ENCODE measurements at places on chromosomes 1 and 21. TPM values are rescaled to one million over a fixed set of nuclear protein-coding genes. Genes with fewer than 3 reads are reported as not detected.

Gene S100A2
- total RNA-seq, result 0.96 TPM

Gene LCE6A
- total RNA-seq, result not detected

Gene NIBAN1
- total RNA-seq, result 60.8 TPM

Gene SELE
- total RNA-seq, result not detected

Gene LRRN2
- not detected for total RNA-seq

Gene NOS1AP
- total RNA-seq, result not detected

Gene CFHR4
- total RNA-seq, result not detected

Gene RTCA
- total RNA-seq, result 67.4 TPM

Gene AADACL4
- not detected for total RNA-seq

Gene RNF186
- total RNA-seq, result not detected

Gene TDRD5
- not detected for total RNA-seq

Gene PDC
- not detected for total RNA-seq

Gene LDLRAD1
- total RNA-seq, result not detected

Gene LEMD1
- 1.8 TPM for total RNA-seq

Gene SLAMF7
- 126 TPM for total RNA-seq

Gene CD52
- 951 TPM for total RNA-seq

Gene SPRR1B
- total RNA-seq, result not detected

Gene NFIA
- 5.4 TPM for total RNA-seq

Gene FCAMR
- total RNA-seq, result not detected

Gene CLCA1
- total RNA-seq, result not detected

Gene FALEC
- not detected for total RNA-seq

Gene NHLH1
- 0.44 TPM for total RNA-seq

Gene JAM2
- 0.26 TPM for total RNA-seq

Gene CNKSR1
- 1.4 TPM for total RNA-seq

Gene EDARADD
- total RNA-seq, result 3.7 TPM

Gene FLG2
- total RNA-seq, result not detected

Gene HMCN1
- total RNA-seq, result 0.28 TPM

Gene ARHGEF16
- not detected for total RNA-seq

Gene RHD
- total RNA-seq, result not detected

Gene FAM78B
- total RNA-seq, result 0.15 TPM

Gene VCAM1
- 9.2 TPM for total RNA-seq

Gene ATAD3C
- total RNA-seq, result 0.87 TPM

Gene LAD1
- total RNA-seq, result not detected

Gene RGS16
- total RNA-seq, result 1.8 TPM
